ENCODE measurements at places on chromosomes 4 and X. TPM values are rescaled to one million over a fixed set of nuclear protein-coding genes. Genes with fewer than 3 reads are reported as not detected.

DNA sequence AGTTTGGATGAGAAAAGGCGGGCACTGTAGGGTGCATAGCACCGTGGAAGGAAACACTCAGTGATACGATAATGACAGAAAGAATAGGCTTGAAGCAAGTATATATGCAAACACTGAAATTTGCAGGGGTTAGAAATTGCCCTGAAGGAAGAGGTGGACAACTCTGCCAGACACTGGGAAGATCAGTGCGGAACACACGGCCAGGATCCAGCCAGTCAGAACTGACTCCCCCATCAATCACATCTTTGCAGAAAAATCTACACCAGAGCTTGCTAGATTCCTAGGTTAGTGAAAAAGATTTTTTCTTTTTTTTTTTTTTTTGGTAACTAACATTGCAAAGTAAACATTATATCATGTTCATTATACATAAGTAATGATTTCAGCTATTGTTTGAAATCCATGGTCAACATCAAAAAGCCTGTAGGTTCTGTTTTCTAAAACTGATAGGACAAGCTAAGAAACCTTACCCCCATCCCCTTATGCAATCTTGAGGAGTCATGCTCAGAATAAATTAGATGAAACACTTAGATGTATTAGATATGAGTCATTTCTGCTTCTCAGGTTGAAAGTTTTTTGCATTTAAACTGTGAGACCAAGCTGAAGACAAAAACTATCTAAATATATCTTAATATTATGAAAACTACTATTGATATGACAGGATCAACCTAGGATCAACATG, 38.9 kb downstream of the TRIML1 start:
- DNase-seq, result no peak

- no peak for DNase-seq
These were observed 87.7 kb upstream of the SHISA3 start for GRCh38 chr4:42309361-42310260.

DNA sequence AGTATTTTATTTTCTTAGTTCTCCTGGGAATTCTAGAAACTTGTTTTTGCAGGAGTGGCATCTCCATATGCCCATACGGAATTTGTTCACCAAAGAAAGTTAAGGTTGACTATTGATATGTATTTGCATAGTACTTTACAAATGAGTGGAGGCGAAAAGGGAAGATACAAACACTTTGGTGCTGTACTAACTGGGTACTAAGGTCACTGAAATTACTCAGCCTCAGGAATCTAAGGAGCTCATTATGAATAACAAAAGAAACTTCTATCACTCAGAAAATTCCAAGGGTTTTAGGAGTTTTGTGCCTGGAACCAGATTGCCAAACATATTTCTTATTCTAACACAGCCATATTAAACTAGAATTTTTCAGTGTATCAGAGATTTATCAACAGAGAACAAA, 27.4 kb upstream of the TMPRSS11B start:
- no peak for DNase-seq

DNA sequence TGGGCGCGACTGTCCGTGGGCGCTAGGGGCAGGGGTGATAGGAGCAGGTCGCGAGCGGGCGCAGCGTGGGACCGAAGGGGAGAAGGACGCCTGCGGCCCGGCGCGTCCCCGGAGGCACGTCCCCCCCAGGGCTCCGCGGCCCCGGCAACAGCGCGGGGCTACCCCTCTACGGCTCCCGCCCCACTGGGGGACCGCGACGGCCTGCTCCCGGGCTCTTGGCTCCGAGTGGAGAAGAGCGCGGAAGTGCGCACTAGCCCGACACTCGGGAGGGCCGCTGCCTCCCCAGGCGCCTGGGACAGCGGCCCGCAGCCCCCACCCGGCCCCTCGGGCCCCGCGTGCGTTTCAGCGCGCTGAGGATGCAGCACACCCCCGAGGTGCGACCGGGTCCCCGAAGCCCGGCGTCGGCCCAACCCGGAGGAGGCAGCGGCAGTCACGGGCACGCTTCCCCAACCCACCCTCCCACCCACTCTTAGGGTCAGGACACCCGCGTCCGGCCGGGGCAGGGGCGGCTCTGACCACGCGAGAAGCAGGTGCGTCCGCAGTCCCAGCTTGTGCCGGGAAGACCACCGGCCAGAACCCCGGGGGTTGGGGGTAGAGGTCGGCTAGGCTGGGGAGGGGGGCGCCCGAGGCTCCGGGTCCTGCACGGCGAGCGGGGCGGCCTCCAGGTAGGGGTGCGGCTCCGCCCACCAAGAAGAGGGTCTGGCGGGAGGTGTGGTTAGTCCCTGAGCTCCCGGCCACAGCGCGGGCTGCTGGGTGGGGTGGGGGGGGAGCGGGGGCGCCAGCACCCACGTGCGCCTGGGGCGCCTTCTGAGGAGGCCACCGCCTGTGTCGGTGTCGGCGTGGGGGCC, 18.5 kb upstream of the NAT8L start:
- DNase-seq, result no peak

- DNase-seq, result no peak
These were observed 8.2 kb downstream of the SLC25A4 start for GRCh38 chr4:185151296-185151695.

- no peak for DNase-seq
These were observed 59.1 kb downstream of the FAM184B start for GRCh38 chr4:17722356-17722700.

The HGFAC gene
- total RNA-seq, result not detected

The TRIML2 gene
- total RNA-seq, result not detected
